Sigmoid colon (tissue), 7 donors: ENCODE measurements at places on chromosomes 7 and 10.

DNA sequence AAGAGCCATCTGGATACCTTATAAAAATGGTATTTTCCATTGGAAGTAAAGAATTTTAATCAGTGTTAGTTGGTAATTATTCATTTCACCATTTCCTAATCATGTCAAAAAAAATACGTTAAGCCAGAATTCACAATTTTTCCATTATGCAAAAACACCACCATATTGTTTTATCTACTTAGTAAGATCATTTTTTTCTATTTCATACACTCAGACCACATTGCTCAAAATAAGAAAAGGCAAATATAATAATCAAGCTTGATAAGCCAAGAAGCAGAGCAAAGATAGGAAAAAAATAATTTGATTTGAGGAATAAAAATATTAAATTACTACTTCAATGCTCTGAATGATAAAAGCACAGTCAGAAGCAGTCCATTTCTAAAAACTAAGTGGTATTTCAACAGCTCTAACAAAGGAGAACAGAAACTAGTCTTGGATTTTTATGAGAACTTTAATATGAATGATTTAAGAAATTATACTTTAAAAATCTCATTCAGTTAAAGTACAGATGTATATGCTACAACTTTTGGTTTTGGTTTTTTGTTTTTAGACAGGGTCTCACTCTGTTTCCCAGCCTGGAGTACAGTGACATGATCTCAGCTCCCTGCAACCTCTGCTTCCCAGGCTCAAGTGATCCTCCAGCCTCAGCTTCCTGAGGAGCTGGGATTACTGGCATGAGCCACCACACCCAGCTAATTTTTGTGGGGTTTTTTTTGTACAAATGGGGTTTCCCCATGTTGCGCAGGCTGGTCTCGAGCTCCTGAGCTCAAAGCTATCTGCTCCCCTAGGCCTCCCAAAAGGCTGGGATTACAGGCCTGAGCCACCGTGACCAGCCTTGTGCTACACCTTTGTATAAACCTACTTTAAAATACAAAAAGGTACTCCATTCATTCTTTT, 46.6 kb downstream of the LRRN3 start:
- no peak overlapping the region for H3K27ac ChIP-seq
- H3K4me1 ChIP-seq, result peaks cover 25% of the 10 kb centered on the region
- no peak overlapping the region for H3K4me3 ChIP-seq
- no peak for DNase-seq
- H3K36me3 ChIP-seq, result no peaks in the 10 kb centered on the region
- H3K27me3 ChIP-seq, result no peaks in the 10 kb centered on the region

DNA sequence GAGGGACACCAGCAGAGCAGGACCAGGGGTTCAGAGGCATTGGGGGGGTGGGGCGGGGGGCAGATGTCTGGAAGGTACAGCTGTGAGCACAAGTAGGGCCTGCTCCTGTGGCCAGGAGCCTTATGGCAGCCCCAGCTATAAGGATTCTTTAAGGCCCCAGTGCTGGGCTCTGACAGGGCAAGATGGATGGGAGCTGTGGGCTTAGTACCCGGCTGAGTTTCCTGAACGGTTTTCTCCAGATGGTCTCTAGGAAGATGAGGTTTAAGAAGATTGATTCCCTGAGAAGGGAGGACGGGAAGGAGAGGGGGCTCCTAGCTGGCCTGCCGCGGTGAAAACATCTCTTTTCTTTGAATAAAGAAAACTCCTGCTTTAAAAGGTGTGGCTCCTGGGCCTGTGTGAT, 30.1 kb upstream of the COMTD1 start:
- H3K36me3 ChIP-seq, result no peaks in the 10 kb centered on the region
- H3K4me3 ChIP-seq, result no peak overlapping the region
- no peak for DNase-seq
- no peaks in the 10 kb centered on the region for H3K4me1 ChIP-seq
- no peaks in the 10 kb centered on the region for H3K27me3 ChIP-seq
- no peak overlapping the region for H3K27ac ChIP-seq

GRCh38 chr7:2962865-2963264, 80.8 kb downstream of the CARD11 start:
- no peaks in the 10 kb centered on the region for H3K36me3 ChIP-seq
- no peaks in the 10 kb centered on the region for H3K27me3 ChIP-seq
- DNase-seq, result no peak
- H3K4me3 ChIP-seq, result no peak overlapping the region
- no peak overlapping the region for H3K27ac ChIP-seq
- no peaks in the 10 kb centered on the region for H3K4me1 ChIP-seq

DNA sequence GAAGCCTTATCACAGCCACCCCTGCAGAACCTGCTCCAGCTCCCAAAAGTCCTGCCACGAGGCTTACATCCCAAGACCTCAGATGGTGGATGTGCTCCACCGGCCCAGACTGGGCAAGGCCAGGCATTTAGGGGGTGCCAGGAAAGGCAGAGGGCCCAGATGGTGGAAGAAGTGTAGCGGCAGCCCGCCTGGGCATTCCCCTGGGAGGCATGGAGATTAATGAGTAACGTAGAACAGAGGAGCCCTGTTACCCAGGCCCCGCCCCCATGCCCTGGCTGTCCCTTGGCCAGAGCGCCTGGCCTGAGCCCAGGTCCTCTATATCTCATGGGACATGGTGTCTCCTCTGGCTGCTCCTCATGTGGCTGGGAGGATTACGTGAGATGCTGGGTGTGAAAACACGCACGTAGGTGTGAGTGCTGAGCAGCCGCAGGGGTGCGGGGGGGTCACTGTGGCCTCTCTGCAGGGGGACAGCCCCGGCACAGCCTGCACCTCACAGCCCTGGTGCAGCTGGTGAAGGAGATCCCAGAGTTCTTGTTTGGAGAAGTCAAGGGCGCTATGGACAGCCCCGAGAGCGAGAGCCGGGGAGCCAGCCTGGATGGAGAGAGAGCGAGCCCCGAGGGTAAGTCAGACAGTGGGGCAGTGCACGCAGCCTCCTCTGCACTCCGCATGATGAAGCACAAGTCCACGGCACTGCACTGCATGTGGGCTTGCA, 52.9 kb downstream of the ZNF467 start:
- no peak overlapping the region for H3K4me3 ChIP-seq
- peak; percentile 79 for DNase-seq
- peaks cover 15% of the 10 kb centered on the region for H3K4me1 ChIP-seq
- no peaks in the 10 kb centered on the region for H3K27me3 ChIP-seq
- H3K27ac ChIP-seq, result peak overlapping the region; percentile 19

GRCh38 chr10:122957474-122957873, 3.4 kb upstream of the C10orf88 start:
- no peak overlapping the region for H3K4me3 ChIP-seq
- no peak for DNase-seq
- H3K27me3 ChIP-seq, result no peaks in the 10 kb centered on the region
- no peaks in the 10 kb centered on the region for H3K36me3 ChIP-seq
- no peak overlapping the region for H3K27ac ChIP-seq

DNA sequence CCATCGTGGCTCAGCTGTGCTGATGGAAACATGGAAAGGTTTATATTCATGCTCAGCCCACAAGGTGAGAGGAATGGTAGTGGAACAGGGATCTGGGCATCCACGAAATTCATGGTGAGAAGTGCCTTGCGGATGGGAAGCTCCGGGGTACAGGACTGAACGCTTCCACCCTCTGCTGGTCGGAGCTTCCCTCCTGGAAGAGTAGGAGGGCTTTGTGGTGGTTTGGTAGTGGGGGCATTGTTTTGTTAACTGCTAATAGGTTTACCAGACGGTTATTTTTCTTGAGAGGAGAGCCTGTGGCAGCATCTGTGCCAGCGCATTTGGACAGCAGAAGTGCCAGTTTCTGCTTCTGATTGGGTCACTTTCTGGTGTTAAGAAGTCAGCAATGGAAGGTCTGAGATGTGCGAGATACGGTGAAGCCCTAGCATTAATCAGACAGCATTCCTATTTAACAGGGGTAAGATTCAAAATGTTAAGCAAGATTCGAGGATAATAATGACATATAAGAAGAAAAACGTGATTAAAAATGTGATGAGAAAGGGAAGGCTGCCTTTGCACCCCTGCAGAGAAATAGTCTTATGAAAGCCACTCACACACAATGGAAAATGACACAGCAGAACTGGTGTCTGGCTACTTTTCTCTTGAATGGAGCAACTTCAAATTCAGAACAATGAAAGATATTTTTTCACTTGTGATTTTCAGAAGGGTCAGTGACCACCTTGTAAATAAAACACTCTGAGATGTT, 17.7 kb downstream of the ABCA13 start:
- no peak overlapping the region for H3K4me3 ChIP-seq
- no peaks in the 10 kb centered on the region for H3K4me1 ChIP-seq
- H3K27ac ChIP-seq, result no peak overlapping the region
- no peaks in the 10 kb centered on the region for H3K36me3 ChIP-seq
- no peak for DNase-seq

DNA sequence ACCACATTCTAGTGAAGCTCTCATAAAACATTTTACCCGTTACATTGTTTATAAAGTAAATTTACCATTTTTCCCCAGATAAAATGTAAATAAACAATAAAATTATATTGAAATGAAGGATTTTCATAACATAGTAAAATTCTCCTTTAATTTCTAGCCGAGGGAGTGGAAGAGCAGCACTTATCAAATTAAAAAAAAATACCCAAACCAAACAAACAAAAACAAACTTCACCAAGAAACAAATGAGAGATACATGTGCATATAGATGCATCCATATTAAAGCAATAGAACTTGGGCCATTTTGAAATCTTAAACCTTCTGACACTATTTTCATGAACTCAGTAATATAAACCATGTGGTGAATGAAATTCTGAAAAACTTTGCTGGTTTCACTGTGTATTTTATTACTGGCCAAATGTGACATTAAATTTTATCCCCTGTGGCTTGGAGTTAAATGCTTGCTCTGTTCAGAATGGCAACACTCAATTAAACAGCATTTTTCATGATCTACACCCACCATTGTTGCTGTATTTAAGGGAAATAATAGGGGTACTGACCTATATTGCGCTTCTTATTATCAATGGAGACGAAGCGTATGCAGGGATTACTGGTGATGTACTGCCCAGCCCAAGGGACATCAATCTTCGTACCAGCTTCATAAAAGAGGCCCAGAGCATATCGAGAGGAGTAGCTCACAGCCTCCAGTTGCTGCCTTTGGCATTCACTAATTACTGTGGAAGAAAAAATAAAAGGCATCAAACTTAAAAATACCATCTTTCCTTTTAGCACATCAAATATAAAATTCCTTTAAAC, 220.9 kb downstream of the RNLS start:
- no peak for DNase-seq
- no peaks in the 10 kb centered on the region for H3K27me3 ChIP-seq
- no peak overlapping the region for H3K27ac ChIP-seq

DNA sequence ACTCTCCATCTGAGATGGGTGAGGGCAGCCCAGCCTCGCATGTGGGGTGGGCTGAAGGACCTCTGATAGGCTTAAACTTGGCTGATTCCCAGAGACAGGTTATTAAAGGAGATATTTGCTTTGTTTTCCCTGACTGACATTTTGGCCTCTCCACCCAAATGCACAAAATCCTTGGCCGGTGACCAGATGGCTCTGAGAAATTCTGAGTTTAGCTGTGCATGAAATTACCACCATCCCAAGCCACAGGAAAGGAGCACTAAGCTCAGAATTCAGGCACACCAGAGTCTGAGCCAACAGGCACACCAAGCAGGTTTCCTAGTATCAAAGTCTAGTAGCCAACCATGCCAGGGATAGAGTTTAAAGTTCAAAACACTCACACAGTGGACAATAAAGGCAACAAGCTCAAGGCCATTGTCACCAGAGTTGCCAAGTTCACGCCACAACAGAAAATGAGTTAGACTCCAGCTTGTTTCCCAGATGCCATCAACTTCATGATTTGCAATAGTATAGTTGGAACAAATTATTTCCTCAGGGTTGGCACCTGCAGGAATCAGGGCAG, 387.6 kb downstream of the KCNMA1 start:
- peaks cover 85% of the 10 kb centered on the region for H3K4me1 ChIP-seq
- no peak overlapping the region for H3K4me3 ChIP-seq
- DNase-seq, result no peak
- H3K36me3 ChIP-seq, result no peaks in the 10 kb centered on the region

DNA sequence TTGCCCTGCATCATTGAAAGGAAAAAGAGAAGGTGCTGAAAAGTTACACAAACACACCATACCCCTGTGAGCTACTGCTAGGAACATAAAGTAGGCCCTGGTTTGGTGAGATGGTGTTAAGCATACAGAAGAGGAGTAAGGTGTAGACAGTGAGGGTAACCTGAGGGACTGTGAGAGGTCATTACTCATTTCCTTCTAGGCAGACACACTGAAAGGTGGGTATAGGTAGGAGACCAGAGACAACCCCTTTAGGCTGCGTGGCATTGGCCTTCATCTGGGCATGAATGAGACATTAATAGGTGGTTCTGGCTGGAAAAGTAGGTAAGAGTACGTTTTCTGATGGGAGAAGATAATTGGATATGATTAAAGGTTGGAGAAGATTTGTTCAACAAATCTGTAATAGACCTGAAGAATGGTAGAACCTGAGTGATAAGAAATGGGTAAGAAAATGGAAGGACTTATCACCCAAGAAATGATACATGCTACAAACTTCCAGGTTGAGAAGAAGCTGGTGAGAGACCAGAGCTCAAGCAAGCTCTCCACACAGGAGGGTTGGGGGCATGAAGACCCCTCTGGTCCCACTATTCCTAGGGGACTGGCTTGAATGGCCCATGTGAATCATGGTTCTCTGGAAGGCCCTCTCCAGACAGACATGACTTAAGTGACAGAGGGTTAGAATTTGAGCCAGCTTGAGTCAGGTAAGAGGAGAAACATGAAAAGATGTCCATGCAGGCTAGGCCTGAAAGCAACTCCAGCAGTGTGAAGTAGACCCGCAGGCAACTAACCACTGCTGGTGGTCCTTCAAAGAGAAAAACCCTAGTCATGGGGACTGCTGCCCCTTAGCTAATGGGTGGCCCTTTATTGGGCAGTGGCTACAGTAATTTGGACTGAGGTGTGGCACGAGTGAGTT, 3.8 kb downstream of the COMTD1 start:
- H3K27me3 ChIP-seq, result no peaks in the 10 kb centered on the region
- DNase-seq, result peak; percentile 37
- H3K4me3 ChIP-seq, result no peak overlapping the region
- peaks cover 55% of the 10 kb centered on the region for H3K4me1 ChIP-seq

GRCh38 chr7:38975944-38976392, 1.7 kb upstream of the POU6F2 start:
- H3K4me1 ChIP-seq, result peaks cover 7% of the 10 kb centered on the region
- DNase-seq, result no peak
- H3K36me3 ChIP-seq, result no peaks in the 10 kb centered on the region
- H3K27ac ChIP-seq, result no peak overlapping the region
- H3K27me3 ChIP-seq, result peaks cover 10% of the 10 kb centered on the region
- peak overlapping the region; percentile 34 for H3K4me3 ChIP-seq

DNA sequence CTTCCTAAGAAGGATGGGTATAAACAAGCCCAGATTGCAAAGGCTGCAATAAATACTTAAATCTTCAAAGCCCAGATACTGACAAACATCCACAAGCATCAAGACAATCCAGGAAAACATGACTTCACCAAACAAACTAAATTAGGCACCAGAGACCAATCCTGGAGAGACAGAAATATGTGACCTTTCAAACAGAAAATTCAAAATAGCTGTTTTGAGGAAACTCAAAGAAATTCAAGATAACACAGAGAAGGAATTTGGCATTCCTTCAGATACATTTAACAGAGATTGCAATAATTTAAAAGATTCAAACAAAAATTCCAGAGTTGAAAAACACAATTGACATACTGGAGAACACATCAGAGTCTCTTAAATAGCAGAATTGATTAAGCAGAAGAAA, 23.0 kb downstream of the GSDME start:
- no peak overlapping the region for H3K4me3 ChIP-seq
- H3K36me3 ChIP-seq, result no peaks in the 10 kb centered on the region
- no peak overlapping the region for H3K27ac ChIP-seq
- peaks cover 25% of the 10 kb centered on the region for H3K4me1 ChIP-seq
